Activated CD4-positive, CD25-positive, alpha-beta regulatory T cell (primary cell): ENCODE measurements at places on chromosomes 11 and 22.

GRCh38 chr11:91810871-91811270 lies 413.7 kb upstream of the FAT3 start:
- DNase-seq = no peak

DNA sequence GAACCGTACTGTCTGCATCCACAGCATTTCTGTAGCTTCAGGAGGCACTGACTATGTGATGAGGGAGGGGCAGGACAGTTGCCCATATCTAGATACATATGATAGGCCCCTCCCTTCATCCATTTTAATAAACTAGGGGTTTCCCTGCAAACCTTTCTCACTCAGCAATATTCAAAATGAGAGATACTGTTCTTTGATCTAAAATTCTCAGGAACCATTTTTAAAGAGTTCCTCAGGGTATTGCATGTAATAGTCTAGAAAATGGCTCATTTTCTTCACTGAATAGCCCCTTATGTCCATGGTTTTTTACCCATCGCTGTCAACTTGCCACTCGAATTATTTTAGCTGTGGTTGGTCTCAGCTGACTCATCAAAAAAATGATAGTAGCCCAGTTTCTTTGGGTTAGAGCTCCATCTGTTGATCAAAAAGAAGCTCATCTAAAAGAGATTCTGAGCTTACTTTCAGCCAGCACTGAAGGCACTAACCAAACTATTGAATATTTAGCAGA lies 37.0 kb upstream of the DNAJB7 start:
- DNase-seq = no peak

DNA sequence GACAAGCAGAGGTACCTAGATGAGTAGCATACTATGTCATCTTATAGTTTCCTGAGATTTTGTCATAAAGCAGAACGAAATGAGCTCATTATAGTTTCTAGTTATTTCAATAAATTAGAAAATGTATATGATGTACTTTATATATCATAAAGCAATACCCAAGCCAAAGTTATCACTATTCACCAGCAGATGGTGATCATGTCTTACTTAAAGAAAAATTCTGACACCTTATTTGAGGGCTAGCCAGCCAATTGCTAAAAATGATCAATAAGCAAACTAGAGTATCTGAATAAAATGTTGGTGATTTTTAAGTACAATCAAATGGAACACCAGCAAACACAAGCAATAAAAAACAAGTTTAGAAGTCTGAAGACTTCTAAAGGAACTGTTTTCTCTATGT lies 44.1 kb downstream of the RSF1 start:
- no peak for DNase-seq

GRCh38 chr11:342328-342727 lies 21.7 kb upstream of the IFITM3 start:
- no peak for DNase-seq

- DNase-seq = no peak
Observed at GRCh38 chr11:130585545-130585944, 137.1 kb downstream of the ADAMTS15 start.

- DNase-seq = no peak
Observed at GRCh38 chr22:44045145-44045544, 21.0 kb downstream of the PARVB start.

GRCh38 chr11:65640483-65641296 lies 2.8 kb downstream of the SIPA1 start:
- DNase-seq = peak; percentile 47

- peak; percentile 58 for DNase-seq
Observed at GRCh38 chr22:19717691-19718455, 3.6 kb downstream of the SEPTIN5 start.

DNA sequence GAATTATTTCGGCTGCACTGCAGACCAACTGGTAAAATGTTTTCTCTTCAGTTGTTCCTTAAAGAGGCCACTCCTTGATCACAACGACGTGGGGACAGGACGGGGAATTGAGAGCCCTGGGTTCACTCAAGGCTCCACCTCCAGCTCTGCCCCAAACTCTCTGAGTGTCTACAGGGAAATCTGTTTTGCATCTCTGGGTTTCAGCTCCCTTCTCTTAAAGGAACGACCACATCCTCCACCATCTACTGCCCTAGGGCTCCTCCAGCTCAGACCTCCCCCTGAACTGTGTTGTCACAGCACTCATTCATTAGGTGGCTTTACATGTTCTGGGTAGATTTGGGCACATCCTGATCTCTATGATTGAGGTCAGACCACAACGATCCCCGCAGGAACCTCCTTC lies 5.1 kb upstream of the PPFIA1 start:
- DNase-seq = no peak

DNA sequence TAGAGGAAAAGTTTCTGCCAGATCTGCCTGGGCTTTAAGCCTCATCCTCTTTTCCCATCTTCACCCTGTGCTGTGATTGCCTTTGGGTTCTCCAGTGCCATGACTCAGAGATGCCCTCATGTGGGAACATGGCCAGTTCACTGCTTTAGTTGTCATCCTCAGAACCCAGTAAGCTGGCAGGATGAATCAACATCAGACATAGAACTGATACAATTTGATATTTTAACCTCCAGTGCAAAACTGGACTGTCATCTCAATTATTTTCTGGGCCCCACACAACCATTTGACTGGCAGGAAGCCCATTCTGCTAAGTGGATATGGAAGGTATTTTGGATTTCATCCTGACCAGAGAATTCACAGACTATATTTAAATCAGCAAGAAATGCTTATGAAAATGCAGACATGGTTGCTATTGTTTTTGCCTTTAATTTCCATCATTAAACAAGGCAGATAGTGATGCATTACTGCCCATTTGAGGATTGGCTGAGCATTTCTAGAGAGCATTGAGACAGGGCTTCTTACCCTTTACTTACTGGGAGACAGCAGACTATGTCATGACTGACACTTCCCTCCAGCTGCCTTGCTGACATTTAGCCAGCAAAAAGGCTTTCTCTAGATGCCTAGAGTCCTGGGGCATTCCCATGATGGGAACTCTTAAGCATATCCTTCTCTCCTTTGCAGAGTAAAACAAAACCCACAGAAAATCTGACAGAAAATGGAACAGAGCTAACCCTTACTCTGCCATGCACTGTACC lies 327.1 kb upstream of the MTNR1B start:
- DNase-seq = no peak

DNA sequence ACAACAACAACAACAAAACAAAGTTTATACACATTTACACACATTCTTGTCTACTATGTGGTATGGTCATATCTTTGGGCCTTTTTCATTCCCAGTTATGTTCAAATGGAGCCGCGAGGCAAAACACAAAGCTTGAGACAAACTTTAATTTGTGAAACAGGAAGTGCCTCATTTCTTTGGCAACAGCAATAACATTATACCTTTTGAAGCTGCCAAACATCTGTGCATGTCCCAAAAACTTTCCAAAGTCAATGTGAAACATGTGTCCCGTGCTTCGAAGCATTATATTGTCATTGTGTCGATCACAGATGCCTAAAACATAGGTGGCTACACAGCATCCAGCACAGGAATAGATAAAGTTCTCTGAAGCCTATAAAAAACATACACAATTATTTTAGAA lies 25.0 kb upstream of the RPS13 start:
- DNase-seq = no peak

DNA sequence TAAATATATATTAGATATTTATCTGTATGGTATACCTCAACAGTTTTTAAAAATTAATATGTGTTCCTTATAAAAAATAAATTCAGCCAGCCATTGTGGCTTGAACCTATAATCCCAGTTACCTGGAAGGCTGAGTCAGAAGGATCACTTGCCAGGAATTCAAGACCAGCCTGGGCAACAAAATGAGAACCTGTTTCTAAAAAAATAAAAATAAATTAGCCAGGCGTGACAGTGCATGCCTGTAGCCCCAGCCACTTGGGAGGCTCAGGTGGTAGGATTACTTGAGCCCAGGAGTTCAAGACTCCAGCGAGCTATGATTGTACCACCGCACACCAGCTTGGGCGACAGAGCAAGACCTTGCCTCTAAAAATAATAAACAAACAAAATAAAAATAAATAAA lies 54.9 kb downstream of the PHF21A start:
- no peak for DNase-seq

- DNase-seq = no peak
Observed at GRCh38 chr22:41198027-41198580, 7.0 kb upstream of the L3MBTL2 start.

GRCh38 chr11:64754919-64755662 lies 4.7 kb downstream of the PYGM start:
- no peak for DNase-seq

- DNase-seq = no peak
Observed at GRCh38 chr22:33787645-33788456, 132.4 kb downstream of the LARGE1 start.

DNA sequence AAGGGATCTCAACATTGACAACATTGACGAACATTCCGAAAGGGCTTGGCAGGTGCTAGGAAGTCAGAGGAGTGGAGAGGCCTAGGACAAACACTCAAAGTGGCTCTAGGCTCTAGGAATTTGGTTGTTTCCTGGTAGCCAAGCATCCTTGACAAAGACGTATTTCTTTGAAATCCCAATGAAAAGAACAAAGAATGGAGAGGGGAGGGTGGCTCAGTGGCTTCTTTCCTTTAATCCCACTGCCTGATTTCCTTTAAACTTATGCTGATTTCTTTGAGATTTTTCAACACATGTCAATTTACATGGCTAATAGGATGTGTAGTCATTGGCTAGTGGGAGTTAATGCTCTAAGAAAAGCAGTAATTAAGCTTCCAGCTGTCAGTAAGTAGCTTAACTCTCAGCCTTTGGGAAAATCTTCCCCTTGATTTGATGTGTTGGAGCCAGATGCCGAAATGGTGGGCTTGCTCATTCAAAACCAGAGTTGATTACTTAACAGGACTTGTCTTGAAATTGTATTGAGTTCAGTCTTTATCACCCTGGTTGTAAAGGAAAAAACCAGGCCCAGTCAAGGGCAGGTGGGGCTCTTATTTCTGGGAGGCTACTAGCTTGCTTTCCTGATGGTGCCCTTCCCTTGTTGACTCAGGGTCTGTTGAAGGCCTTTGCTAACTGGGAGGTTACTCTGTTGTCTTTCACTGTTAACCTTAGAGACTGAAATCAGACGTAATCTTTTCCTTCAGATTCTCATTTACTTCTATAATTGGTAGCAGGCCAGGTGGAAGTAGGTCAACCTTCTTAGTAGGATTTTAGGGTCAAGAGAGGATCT lies 44.6 kb upstream of the SORL1-AS1 start:
- DNase-seq = no peak

- no peak for DNase-seq
Observed at GRCh38 chr22:44648085-44648820, 53.8 kb upstream of the PRR5 start.

GRCh38 chr11:21909145-21909544 lies 283.7 kb upstream of the ANO5 start:
- DNase-seq = no peak

DNA sequence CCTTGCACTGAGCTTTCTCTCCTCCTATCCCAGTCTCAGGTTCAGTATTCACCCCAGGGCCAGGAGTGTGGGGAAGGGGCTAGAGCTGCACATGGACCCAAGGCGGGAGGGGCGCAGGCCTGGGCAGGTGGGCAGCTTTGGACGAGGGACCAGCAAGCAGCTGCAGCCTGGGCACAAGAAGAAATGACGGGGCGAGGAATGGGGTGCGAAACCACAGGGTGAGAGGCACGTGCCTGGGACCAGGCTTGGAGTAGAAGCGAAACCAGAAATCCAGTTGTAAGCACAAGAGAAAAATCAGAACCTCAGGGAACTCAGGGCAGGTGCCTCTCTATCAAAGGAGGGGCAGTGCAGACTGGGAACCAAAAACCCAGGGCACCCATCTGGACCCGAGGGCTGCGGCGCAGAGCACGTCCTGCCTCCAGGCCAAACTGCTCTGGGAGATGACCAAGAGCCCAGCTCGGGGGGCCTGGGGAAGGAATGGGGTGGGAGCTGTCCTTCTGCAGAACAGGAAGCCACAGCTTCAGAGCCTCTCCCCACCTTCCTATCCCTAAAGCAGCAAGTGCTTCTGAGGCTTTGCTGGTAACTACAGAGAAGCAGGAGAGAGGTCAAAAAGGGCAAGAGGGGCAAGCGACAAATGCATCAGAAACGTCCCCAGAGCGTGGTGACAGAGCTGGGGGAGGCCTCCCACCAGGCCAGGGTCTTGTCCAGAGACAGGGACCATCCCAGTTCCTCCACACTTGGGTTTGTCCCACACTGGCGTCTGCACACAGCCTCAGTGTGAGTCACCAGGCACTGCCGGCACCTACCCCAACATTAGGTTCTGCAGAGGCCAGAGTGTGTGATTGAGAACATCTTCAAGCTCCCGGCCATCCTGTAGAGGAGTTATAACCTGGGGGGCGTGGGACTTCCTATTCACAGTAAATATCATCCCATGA lies 18.3 kb upstream of the TMPRSS4 start:
- no peak for DNase-seq

- no peak for DNase-seq
Observed at GRCh38 chr22:30289980-30290313, 642 bp upstream of the CASTOR1 start.

- DNase-seq = no peak
Observed at GRCh38 chr22:37266581-37267134, 15.7 kb upstream of the CYTH4 start.

GRCh38 chr11:45238724-45239123 lies 47.4 kb downstream of the SYT13 start:
- no peak for DNase-seq

GRCh38 chr22:28978863-28979796 lies 82.5 kb downstream of the C22orf31 start:
- DNase-seq = no peak

GRCh38 chr11:114059984-114060391 lies 477 bp downstream of the ZBTB16 start:
- DNase-seq = no peak

- DNase-seq = no peak
Observed at GRCh38 chr11:46477136-46477535, 85.6 kb upstream of the CHRM4 start.

DNA sequence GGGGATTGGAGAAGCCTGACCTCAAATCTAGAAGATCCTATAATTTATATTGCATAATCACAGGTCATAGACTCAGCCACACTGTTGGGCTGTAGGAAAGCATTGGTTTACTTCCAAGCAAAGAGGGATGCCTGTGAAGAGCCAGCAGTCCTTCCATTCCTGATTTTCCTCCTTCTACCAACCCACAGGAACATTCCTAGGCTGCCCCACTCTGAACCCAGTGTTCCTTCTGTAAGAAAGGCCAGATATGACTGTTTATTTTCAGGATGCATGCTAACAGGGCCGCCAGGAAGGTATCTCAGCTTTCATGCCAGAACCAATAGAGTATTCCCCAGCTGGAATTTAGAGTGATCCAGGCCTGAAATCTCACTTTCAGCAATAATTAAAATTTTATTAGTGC lies 197.1 kb downstream of the ETS1 start:
- DNase-seq = no peak

DNA sequence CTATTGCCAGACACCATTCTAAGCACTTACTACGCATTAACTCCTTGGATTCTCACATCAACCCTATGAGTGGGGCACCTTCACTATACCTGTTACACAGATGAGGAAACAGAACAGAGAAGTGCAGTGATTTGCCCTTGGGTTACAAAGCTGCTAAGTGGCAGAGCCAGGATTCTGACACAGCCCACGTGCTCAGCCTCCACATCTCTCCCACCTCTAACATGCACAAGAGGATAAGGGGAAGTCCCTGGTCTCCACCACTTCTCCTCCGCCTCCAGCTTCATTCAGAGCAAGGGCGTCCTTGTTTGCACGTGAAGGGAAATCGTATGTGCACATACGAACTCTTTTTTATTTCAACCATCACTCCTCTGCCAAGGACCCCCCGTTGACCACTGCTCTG lies 53.7 kb downstream of the CDON start:
- DNase-seq = no peak
